Activated CD4-positive, alpha-beta memory T cell treated with anti-CD3 and anti-CD28 coated beads for 36 hours (primary cell): ENCODE measurements at places on chromosomes 7 and 10.
A peak's percentile ranks its signal among the peaks of the same experiment; 100 is the strongest.

DNA sequence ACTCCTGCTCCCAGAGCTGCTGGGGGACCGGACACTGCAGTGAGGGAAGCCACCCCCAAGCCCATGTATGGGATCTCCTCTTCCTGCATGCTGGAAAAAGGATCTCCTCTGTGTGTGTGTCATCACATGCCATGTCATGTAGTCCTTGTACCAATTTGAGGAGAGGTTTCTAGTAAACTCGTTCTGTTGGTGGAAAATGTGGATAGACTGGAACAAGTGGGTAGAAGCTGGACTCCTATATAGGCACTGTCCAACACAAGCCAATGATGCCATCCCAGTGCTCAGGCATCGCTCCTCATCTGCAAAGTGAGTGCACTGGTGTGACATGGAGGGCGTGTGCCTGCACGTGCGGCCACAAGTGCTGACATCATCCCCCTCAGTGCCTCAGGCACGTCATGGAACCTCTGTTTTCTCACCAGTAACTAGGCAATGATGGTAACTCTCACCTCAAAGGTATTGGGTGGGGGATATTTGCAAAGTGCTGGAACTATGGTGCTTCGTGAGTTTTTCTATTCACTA, 19.3 kb downstream of the MYO1G start:
- peak; percentile 81 for DNase-seq

GRCh38 chr7:121505021-121505420, 108.9 kb upstream of the FAM3C start:
- DNase-seq: no peak

GRCh38 chr7:8205031-8205387, 57.0 kb downstream of the ICA1 start:
- no peak for DNase-seq

DNA sequence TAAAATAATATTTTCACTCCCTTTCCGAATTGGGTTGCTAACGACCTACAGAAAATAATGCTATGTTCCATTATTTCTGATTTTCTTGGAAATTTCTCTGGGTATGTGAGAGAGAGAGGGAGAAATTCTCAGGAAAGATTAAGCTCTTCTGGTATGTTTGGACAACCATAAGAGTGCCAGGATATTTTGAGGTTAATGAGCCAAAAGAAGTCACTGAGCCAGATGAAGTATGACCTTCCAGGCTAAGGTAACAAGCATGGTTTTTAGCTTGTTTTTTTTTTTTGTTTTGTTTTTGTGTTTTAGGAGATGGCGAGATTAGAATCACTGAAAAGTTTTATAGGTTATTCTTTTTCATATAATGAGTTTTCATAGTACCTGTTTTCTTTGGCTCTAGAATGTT, 171.0 kb upstream of the FOXP2 start:
- DNase-seq: no peak

GRCh38 chr7:5681979-5682546, 99.4 kb downstream of the RNF216 start:
- no peak for DNase-seq

DNA sequence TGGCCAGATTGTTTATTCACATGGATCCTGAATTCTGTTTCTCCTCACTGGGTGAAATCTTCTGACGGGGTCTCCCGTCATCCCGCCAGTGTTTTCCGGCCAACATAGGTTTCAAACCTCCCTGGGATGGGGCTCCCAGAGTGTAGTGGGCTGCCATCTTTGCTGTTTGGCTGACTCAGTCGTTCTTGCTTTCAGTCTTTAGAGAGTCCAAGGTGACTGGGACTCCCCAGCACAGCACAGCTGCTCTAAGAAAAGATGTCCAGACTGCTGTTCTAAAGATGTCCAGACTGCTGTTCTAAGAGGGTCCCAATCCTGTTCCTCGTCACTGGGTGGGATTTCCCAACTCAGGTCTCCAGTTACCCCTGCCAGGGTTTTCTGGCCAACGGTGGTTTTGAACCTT, 801.9 kb upstream of the IGFBP3 start:
- DNase-seq: no peak

DNA sequence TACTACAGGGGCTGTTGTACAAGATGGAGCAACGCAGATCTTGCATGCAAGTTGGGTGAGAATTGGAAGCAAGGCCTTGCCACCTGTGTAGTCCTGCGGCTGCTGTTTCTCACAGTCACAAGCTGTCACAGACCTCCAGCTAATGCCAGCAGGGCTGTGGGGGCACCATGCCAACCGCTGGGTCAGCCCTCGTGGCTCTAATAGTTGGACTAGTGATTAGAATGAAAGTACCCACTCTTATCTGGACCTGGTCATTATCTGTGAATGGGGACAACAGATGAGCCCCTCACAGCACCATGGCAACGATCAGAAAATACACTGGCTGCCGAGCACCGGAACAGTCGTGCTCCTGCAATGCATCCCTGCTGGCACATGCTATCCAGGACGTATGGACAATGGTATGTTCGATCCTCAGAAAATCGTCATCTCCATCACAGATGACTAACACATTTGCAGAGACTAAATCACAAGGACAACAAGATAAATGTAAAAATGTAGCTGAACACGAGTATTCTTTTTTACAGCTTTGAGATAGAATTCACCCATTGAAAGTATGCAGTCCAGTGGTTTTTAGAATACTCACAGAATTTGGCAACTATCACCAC, 80.4 kb upstream of the CALN1 start:
- DNase-seq: no peak

- no peak for DNase-seq
These were observed 370.1 kb downstream of the PRPF18 start for GRCh38 chr10:13956826-13957225.

DNA sequence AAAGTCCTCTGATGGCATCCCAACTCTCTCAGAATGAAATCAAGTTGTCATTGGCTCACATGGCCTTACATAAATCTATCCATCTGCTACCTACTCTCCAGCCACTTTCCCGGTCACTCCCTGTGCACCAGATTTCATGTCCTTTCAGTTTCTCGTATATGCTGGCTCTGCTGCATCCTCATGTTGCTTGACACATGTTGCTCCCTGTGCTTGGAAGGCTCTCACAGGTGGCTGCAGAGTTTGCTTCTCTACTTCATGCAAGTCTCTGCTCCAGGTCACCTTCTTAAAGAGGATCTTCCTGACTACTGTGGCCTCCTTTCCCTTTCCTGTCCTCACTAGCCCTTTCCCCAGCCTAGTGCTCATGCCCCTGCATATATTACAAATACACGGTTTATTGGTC, 48.3 kb downstream of the MRPL32 start:
- no peak for DNase-seq

GRCh38 chr10:22765660-22766547, 51.5 kb upstream of the PIP4K2A start:
- DNase-seq: no peak

DNA sequence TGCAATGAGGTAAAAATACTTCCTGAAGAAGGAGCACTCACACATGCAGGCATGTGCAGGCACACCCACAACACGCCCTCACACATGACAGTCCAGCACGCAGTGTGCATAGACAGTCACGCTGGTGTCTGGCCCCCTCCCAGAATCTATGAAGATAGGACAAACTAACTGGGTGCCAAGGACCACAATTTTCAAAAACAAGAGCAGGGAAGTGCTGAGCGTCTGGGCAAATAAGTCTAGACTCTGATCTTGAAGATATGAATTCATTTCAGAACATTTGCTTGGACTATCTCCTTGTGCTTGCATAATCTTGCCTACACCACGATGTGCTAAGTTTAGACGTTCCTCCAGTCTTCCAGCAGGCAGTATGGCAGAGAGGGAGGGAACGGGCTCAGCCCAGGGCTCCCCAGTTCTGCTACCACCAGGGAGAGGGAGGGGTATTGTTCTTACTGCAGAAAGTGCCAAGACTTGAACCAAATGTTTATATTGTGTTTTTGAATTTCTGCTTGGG, 276.5 kb upstream of the KLF6 start:
- no peak for DNase-seq

- DNase-seq: no peak
These were observed 37.9 kb downstream of the IL2RA start for GRCh38 chr10:6024334-6024682.

GRCh38 chr10:89390476-89391225, 1.8 kb upstream of the IFIT1 start:
- no peak for DNase-seq

- DNase-seq: peak; percentile 70
These were observed at the start of gene PPP1R3C for GRCh38 chr10:91632671-91633550. Gene PPP1R3C (minus strand): TSS chr10:91633071. CDS start chr10:91632969, 102 bp downstream.

DNA sequence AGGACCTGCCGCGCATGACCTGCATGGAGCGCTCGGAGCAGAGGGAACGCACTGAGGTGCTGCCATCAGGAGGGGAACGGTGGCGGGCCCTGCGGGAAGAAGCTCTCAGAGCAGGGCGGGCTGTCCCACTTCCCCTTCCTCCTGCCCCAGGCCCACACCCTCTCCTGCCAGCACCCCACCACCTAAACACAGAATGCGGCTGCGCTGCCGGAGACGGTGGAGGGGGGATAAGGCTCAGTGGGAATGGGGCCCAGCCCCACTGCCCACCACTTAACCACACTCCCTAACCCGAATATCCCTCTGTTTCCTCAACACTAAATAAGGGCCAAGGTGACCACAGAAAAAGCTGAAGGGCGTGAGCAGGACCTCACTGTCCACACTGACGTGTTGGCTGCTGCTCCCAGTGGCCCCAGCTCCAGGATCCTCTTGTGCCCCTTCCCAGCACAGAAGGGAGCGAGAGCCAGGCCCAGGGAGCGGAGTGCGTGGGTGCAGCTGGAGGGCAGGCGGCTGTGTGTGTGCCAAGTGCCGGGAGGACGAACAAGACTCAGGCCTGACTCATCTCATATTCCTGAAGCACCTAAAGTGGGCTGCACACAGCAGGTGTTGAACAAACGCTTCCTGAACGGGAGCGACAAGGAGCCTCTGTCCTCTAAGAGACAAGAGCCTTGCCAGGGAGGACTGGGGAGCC, 116.8 kb downstream of the MAD1L1 start:
- no peak for DNase-seq

GRCh38 chr7:15457990-15458955, 103.5 kb downstream of the AGMO start:
- no peak for DNase-seq

GRCh38 chr10:97154162-97154561, 31.6 kb downstream of the SLIT1 start:
- no peak for DNase-seq

GRCh38 chr10:112481602-112482001, 34.6 kb downstream of the VTI1A start:
- no peak for DNase-seq

GRCh38 chr7:95205665-95206225, 118.6 kb downstream of the PON1 start:
- no peak for DNase-seq

DNA sequence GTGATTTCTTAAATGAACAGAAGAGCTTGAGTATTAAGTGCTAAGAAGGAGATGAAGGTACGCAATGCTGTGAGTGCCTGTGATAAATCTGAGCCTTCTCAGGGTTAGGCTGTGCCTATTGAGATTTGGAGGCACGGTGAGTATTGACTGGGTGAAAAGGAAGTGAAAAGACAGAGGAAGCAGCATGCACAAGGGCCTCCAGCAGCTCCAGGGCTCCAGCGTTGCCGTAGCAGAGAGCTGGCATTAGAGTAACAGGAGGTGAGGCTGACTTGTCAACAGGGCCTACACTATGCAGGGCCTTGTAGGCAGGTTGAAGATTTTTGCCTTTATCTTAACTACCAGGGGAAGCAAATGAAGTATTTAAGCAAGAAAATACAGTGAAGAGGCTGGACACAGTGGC, 54.1 kb upstream of the PDCD4 start:
- DNase-seq: no peak

DNA sequence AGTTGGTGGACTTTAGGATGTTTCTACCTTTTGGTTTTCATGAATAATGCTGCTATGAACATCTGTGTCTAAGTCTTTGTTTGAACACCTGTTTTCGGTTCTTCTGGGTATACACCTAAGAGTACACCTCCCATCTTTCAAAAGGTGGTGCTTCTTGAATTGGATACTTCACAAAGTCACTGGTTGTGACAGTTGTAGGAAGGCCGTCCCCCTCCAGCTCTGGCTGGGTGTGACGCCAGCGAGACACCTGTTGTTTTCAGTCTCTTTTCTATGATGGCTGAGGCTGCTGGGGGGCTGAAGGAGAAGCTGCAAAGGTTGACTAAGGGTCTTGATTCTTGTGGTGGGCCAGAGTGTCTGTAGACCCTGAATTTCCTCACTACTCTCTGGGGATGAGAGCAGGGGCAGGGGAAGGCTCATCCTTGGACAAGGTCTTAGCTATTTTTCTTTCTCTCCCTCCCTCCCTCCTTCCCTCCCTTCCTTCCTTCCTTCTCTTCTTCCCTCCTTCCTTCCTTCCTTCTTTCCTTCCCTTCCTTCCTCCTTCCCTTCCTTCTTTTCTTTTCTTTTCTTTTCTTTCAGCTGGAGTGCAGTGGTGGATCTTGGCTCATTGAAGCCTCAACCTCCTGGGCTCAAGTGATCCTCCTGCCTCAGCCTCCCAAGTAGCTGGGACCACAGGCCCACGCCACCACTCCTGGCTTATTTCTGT, 5.6 kb downstream of the NEURL1 start:
- DNase-seq: no peak

DNA sequence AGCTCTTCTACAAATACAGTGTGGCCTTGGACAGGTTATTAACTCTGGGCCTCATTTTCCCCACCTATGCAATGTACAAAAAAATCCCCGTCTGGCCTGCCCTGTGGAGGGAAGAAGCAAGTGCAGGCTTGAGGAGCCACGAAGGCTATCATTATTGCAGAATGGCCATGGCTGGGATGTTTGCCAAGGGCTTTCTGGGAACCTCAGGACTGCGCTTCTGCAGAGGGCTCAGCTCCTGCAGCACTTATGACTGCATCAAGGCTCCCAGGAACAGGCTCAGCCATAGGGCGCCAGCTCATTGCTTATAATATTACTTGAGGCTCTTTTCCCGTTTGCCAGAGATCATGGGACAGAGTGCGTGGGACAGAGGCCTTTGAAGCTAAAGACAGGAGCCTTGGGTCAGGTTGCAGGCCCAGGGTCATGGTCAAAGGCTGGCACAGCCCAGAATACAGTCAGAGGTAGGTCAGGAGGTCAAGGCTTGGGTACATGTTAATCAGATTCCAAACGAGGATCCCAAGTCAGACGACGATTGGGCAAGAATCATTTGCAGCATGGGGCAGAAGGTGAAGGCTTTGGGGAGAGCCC, 20.6 kb upstream of the C10orf105 start:
- DNase-seq: no peak

DNA sequence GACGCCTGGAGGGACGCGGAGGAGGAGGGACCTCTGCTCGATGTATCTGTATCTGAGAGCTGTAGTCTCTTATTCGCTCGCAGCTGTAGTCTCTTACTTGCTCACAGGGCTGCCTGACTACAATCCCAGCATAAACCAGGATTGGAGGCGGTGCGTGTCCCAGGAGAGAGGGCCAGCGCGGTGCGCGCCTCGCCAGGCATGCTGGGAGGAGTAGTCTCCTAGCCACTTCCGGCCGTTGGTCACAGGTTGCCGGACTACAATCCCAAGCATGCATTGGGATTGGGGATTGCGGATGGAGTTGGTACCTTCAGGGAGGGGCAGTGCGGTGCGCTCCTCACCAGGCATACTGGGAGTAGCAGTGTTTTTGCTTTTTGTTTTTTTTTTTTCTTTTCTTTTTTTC, 421.7 kb upstream of the NUPR2 start:
- DNase-seq: no peak

GRCh38 chr7:26553128-26553527, 261.5 kb downstream of the SNX10 start:
- no peak for DNase-seq
